ENCODE measurements at places on chromosomes 2 and 18.

DNA sequence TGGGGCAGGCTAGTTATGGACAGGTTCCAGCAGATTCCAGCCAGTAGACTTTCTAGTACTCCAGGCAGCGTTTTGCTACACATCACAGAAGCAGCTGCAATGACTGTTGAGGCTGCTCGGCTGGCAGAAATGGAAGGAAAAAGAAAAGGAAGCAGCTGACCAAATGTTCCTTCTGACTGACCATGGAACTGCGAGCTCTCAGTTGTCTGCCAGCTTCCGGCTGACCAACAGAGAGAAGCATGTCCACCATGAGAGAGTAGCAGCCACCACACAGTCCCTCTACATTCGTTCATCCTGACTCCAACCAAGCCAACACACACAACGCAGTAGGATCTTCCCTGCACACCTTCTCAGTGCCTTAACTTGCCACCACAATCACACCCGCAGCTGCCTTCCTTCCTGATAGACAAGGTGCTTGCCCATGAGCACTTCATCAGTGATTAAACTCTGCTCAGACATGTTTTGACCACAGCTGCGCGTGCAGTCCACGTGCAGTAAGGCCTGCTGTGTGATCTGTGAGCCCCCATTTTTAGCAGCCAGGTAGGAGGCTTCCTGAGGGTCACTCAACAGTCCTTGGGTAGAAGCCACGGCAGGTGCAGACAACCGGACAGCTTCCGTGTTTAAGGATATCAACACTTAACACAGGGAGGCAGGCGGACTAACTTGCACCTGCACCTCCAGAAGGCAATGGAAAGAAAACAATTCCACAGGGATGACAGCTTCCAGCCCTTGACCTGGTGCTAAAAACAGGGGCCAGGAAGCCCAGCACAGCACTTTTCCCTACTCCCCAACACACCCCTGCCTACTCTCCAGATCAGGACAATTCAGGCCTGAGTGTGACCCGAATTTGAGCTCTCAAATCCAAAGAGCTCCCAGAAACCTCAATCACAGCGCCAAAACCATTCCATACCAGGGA lies 996 bp downstream of the TGFBRAP1 start:
- DNase-seq = peak; percentile 17

- DNase-seq = no peak
Observed at GRCh38 chr2:131076707-131077106, 16.6 kb downstream of the FAM168B start.

DNA sequence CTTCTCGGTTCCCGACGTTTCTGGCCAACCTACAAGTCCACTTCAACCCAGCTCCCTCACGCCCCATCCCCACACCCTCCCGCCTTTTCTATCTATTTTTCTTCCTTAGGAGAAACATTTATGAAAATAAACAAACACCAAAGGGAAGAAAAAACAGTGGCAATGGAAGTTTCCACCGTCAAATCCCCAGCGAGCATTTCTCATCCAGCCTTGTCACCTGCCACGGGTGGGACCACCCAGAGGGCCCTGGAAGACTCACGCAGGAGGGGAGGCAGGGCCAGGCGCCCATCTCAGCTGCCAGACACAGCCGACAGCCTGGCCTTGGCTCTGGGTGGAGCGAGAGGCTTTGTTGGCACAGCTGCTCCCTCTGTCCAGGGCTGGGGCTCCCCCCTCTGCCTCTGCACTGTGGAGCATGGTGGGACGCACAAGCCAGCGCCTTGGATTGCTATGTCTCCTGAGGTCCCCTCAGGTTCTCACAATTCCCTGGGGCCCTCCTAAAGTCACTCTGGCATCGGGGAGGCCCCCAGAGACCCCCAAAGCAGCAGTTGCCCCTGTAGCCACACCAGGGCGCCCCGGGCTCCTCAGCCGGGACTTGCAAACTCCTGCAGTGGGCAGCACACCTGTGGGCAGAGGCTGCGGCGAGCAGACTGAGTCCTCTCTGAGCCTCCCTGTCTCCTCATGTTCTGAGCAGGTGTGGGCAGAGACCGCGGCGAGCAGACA lies 395.7 kb upstream of the SALL3 start:
- DNase-seq = no peak

GRCh38 chr2:38945372-38945771 lies 55.7 kb downstream of the ARHGEF33 start:
- DNase-seq = no peak

DNA sequence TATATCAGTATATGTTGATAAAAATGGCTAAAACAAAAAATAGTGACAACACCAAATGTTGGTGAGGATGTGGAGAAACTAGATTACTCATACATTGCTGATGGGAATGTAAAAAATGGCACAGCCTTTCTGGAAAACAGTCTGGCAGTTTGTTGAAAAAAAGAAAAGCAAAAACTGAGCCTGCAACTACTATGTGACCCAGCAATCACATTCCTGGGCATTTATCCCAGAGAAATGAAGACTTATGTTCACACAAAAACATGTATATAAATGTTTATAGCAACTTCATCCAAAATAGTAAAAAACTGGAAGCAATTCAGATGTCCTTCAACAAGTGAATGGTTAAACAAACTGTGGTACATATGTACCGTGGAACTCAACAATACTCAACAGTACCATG lies 7.5 kb upstream of the KDSR start:
- DNase-seq = no peak

DNA sequence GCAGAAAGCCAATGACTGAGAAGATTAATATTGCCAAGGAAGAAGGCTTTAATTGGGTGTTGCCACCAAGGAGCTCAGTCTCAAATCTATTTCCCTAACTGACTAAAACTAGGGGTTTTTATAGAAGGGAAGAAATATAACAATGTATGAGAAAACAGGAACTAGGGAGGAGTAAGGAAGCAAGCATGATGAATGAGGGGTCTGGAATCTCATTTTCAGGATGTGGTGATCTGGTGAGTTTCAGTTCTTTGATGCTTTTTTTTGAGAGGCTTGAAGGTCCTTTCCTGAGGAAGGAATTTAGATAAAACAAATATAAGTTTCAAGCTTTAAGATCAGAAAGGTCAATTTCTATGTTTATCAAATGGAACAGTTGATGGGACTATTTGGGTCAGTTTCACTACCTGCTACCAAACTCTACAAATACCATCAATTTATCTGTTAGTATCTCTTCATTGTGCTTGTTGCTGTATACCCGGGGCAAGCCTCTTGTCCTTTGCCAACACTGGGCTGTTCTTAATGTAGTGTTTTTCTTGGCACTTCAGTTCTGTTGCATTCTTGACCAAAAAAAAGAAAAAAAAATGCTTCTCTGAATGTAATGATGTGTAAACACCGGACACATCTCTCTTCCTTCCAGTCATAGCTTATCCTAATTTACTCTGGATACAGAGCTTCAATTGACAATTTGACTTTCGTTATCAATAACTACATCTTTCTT lies 357.0 kb downstream of the GALNT13 start:
- DNase-seq = no peak

DNA sequence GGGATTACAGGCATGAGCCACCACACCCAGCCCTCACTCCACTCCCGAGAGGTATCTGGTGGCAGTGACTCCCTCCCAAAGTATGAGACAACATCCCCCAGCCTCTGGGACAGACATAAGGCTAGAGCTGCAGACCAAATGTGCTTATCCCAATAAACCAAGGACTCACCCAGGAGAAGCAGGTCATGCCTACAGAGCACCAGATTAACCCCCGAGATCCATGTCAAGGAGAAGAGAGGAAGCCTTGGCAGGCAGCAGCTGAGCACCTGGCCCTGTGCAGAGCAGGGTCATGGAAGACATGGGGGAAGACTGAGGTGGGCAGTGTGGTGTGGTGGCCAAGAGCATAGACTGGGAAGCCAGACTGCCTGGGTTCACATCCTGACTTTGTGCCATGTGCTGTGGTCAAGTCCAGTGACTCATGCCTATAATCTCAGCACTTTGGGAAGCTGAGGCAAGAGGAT lies 7.2 kb downstream of the RAB11FIP5 start:
- no peak for DNase-seq

GRCh38 chr2:230619491-230619890 lies 93.2 kb upstream of the CAB39 start:
- DNase-seq = no peak

- DNase-seq = peak; percentile 29
Observed at GRCh38 chr2:36277146-36277808, 78.3 kb upstream of the CRIM1 start.

- DNase-seq = no peak
Observed at GRCh38 chr2:217270485-217271121, 410.7 kb upstream of the TNP1 start.

- no peak for DNase-seq
Observed at GRCh38 chr18:13603304-13604019, 122.9 kb downstream of the FAM210A start.

GRCh38 chr2:1489486-1489885 lies 76.2 kb downstream of the TPO start:
- no peak for DNase-seq

DNA sequence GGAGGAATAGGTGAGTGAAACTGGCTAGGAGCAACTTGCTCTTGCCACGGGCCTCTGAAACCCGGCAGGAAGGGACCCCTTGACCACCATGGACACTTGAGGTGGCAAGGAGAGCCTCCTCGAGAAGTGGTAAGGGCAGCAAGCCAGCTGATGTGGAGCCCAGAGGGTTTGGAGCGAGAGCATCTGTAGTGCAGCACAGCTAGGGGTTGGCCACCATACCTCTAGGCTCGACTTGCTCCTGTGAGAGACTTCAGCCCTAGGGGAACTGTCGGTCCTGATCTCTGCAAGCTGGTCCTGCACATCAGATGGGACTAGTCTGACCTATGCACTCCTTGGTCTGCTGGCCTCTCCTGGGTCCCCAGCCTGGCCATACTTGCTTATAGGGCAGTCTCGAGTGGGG lies 158.4 kb downstream of the CCDC178 start:
- no peak for DNase-seq

- DNase-seq = no peak
Observed at GRCh38 chr2:30757749-30758148, 49.5 kb downstream of the CAPN13 start.

DNA sequence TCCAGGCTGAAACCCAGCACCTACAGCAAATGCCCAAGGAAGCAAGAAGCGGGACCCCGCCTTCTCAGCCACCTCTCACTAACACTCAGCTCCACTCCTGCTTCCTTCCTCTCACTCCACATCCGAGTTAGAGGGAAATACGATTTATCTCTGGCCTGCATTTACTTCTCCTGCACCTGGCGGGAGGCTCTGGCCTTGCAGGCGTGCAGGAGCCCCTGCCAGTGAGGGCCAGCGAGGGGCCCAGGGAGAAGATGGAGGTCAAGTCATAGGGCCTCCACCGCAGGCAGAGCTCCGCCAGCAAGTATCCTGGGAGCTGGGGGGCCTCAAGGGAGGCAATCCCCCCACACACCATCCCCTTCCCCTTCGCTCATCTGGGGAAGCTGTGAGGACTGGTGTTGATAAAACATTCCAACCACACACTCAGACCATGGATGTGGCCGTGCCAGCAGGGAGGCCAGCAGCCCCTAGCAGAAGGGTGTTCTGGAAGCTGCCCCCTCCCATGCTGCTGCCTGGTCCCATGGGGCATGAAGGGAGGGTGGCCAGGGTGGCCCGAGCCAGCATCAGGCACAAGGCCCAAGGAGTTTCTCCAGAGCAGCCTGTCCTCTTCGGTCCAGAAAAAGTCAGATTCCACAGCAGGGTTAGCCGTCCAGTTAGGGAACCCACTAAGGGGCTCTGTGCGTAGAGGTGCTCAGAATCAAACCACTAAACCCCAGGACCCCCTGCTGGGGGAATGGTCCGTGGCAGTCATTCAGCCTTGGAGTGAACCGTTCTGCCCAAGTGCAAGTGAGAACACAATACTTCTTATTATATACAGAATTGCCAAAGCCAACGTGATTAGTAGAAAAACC lies 91.2 kb downstream of the HDAC4 start:
- no peak for DNase-seq

GRCh38 chr2:174595891-174596397 lies 1.7 kb downstream of the WIPF1 start:
- no peak for DNase-seq

DNA sequence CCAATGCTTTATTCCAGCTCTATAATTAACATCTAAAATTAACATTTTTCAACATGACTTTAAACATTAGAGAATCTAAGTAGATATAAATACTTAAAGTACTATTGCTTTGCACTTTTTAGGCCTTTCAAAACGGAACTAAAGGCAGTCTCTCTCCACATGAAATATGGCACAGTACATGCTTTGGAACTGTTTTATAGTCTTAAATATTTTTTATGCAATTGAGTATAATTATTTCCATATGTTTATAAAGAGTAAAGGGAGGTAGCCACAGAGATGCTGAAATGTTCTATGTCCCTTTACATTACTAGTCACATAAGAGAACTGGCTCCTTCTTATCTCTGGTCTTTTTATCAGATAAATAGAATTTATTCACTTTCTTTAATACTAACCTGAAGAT lies 674.0 kb downstream of the PLCL1 start:
- no peak for DNase-seq

GRCh38 chr2:1614564-1614963 lies 129.8 kb downstream of the PXDN start:
- no peak for DNase-seq

DNA sequence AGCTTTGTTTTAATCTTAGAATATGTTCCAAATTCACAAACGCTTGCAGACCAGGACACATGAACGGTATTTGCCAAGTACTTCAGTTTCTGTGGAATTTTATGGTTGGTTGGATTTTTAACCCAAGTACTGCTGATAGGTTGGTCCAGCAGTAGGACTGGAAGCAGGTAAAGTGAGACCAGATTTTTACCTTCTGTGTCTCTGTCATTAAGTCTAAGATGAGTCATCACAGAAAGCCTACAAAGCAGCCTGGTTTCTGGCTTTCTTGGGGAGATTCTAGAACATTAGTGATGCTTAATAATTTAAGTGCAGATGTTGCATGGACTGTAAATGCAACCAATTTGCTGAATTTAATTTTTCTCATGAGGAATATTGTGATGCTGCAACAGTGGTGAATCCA lies 100.5 kb downstream of the SCG2 start:
- no peak for DNase-seq

DNA sequence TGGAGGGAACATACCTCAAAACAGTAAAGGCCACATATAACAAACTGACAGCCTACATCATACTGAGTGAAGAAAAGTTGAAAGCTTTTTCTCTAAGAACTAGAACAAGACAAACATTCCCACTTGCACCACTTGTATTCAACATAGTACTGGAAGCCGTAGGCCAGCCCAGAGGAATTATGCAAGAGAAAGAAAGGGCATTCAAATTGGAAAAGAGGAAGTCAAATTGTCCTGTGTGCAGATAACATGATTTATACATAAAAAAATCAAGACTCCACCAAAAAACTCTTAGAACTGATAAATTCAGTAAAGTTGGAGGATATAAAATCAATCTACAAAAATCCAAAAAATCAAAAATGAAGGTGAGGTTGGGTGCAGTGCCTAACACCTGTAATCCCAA lies 8.0 kb upstream of the KDM3A start:
- no peak for DNase-seq

- DNase-seq = no peak
Observed at GRCh38 chr2:186648130-186648529, 45.7 kb upstream of the FAM171B start.
